ENCODE measurements at places on chromosomes 16 and 17.

GRCh38 chr16:27235055-27235937 is 32.0 kb downstream of the KDM8 start:
- DNase-seq: no peak

- DNase-seq: no peak
These were observed 197.3 kb upstream of the SDK2 start for GRCh38 chr17:73841431-73842060.

DNA sequence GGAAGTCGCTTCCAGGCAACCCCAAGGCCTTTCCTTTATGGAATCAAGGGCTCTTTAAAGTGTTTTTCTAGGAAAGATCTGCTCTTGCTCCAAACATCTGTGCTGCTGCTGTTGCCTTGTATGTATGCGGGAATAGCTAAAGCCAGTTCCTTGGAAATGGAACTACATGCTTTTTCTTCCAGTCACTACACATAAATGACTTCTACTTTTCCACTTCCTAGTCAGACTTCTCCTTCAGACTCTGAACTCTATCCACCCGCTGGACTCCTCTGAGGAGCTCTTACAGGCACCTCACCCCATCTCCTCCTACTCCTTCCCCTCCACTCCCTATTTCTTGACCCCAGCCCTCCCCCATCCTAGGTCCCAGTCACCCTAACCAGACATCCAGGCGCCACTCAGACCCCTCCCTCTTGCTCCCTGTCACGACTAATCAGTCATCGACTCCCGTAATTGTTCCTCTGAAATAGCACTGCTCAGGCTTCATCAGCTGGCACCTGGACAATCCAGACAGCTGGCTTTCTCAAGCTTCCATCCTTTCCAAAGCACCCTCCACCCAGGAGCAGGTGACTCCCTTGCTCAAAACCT is 15.0 kb upstream of the PEMT start:
- DNase-seq: no peak

GRCh38 chr17:2455956-2456355 is 55.1 kb upstream of the MNT start:
- DNase-seq: no peak

DNA sequence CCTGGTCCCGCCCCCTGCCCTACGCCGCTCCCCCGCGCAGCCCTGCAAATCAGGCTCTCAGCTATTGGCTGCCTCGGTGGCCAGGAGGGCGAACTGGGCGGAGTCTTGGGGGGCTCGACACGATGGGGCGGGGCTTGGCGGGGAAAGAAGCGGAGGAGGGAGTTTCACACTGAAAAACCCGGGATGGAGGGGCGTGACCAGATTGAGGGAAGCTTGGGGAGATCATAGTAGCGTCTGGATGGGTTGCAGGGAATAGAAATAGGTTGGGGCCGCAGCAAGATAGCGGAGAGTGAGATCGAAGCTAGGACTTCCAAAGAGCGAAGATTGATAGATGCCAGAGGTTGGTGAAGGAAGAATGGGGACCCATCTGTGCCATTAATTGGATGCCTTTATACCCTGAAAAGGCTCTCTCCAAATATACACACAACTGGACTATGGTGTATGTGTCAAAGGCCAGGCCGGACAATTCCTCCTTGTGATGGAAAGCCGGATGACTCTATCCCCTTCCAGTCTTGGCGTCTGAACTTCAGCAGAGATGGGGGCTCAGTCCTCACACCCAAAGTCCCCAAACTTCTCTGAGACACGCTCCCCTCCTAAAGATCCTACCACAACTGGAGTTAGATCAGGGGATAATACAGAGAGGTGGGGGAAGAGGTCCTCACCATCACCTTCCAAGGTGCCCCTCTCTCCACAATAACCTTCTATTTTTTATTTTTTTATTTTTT is 376 bp upstream of the STAC2 start:
- DNase-seq: peak; percentile 88

GRCh38 chr17:78609191-78609641 is 32.0 kb upstream of the DNAH17 start:
- DNase-seq: no peak

- no peak for DNase-seq
These were observed 43.1 kb upstream of the DLX4 start for GRCh38 chr17:49925921-49926320.

DNA sequence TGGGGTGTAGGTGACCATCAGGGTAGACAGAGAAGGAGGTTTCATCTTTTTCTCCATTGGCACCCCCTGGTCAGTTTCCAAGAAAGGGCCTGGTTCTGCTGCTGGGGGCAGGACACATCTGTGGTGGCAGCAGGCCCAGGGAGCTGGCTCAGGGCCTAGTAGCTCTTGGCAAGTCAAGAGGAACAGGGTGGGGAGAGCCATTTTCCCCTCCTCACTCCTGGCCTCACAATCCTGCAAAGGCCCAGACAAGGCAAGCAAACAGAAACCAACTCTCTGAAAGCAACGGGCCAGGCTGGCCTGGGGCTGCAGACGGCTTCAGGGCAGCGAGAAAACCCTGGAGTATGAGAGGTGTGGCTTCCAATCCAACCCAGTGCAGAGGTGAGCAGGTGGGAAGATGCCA is 192.9 kb upstream of the DYNLRB2 start:
- no peak for DNase-seq

DNA sequence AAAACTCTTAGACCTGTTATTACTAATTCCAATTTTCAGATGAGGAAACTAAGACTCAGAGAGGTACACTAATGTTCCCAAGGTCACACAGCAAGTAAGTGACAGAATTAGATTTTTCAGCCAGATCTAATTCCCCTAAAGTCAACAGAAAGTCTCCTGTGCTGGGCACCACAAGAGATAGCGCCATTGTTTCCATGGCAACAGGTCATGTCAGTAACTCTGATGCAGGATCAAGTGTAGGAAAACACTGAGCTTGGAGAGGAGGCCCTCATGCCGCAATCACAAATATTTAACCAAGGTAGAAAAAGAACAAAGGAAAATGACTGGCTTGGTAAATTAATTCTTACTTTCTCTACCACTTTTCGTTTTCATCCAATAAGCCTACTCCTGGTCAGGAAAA is 166.0 kb upstream of the CDH13 start:
- no peak for DNase-seq

- no peak for DNase-seq
These were observed 81.6 kb upstream of the CHMP6 start for GRCh38 chr17:80910043-80910442.

- no peak for DNase-seq
These were observed 18.2 kb upstream of the NXPH3 start for GRCh38 chr17:49557312-49558024.

GRCh38 chr17:29115435-29115834 is 64.8 kb downstream of the MYO18A start:
- DNase-seq: no peak

DNA sequence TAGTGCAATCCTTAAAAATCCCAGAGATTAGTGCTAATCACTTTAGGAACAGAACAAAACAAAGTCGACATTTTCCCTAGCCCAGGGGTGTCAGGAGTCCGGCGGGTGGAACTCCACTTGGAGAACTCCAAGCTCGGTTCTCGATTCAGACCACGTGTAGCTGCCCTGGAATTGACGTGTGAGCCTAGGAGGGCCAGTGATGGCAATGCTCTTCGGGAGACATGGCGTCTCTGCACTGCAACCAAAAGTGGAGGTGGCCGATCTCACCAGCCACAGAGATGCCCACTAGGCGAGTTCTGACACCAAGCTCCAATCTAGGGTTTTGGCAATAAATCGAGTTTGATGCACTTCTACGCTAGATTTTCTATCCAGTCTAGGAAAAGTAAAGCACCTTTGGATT is 17.6 kb downstream of the MAP1LC3B start:
- DNase-seq: no peak

GRCh38 chr17:54901230-54901822 is 674 bp downstream of the TOM1L1 start:
- no peak for DNase-seq

DNA sequence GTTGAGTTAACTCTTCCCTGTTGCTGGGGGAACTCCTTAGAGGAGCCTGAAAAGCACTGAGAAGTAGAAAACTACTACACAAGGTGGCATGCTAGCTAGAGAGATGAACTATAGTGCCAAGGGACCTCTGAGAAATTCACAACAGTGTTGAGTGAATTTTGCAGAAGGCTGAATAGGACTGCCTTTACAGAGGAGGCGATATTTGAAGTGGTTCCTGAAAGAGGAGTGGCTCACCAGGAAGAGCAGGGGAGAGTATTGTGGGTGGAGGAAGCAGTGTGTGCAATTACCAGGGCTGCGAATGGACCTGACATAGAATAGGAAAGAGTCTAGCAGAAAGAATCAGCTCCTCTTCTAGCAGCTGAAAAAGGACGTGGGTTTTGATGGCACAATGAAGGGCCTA is 66.4 kb downstream of the CDK5R1 start:
- no peak for DNase-seq

DNA sequence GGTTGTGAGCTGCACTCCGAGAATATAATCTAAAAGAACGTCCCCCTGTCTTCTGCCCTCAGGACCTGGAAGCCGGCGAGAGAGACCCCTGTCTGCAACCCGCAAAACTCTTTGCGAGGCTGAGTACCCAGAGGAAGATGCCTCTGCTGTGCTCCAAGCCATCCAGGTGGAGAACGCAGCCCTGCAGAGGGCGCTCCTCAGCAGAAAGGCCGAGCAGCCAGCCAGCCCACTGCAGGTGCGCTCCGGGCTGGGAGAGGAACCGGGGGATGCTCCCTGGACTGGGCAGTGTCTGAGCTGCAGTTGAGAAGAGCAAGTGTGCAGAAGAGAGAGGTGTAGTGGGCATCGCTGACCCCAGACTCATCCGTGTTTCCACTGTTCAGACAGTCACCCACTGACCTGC is 148.3 kb downstream of the KATNIP start:
- DNase-seq: peak; percentile 67

DNA sequence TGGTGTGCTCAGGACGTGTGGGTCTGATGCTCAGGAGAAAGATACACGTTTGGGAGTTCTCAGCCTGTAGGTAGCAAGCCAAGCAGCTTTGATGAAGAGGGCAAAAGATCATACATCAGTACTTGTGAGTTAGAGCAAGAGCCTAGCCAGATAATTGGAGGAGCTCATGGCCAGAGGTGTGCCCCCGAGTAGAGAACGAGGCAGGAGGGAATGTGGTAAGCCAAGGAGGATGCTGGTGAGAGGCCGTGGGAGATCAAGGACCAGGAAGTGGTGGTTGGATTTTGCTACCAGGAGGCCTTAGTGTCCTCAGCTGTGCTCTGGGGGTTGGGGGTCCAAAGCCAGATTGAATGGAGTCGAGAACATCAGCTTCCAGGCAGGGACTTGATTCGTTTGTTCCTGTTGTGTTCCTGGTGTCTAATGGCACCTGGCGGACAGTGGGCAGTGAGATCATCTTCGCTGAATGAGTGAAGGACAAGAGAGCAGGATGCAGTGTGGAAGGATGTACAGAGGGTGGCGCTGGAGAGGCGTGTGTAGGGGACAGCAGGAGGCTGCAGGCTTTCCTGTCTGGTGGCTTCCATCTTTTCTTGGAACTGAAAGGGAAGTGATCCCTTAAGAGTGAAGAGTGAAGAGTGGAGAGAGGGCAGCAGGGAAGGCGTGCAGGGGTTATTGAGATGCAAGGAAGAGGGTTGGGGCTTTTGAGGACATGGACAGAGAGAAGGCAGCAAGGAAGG is 11.6 kb downstream of the FBXL19 start:
- no peak for DNase-seq

DNA sequence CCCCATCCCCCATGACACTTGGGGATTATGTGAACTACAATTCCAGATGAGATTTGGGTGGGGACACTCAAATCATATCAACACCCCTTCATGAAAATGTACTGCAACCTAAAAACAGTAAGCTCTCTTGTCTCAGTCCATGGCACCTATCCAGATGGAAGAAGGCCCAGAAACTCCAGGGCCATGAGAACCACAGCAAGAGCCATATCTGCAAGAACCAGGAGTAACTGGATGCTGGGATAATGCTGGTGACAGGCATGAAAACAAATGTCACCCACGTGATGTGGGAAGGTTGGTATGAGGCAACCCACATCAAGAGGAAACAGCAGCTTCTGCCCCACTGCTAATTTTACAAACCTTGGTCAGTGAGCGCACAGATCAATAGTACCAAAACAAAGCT is 400.1 kb upstream of the ERCC4 start:
- no peak for DNase-seq

- DNase-seq: no peak
These were observed 1.6 kb downstream of the MIEF2 start for GRCh38 chr17:18262111-18262510.

DNA sequence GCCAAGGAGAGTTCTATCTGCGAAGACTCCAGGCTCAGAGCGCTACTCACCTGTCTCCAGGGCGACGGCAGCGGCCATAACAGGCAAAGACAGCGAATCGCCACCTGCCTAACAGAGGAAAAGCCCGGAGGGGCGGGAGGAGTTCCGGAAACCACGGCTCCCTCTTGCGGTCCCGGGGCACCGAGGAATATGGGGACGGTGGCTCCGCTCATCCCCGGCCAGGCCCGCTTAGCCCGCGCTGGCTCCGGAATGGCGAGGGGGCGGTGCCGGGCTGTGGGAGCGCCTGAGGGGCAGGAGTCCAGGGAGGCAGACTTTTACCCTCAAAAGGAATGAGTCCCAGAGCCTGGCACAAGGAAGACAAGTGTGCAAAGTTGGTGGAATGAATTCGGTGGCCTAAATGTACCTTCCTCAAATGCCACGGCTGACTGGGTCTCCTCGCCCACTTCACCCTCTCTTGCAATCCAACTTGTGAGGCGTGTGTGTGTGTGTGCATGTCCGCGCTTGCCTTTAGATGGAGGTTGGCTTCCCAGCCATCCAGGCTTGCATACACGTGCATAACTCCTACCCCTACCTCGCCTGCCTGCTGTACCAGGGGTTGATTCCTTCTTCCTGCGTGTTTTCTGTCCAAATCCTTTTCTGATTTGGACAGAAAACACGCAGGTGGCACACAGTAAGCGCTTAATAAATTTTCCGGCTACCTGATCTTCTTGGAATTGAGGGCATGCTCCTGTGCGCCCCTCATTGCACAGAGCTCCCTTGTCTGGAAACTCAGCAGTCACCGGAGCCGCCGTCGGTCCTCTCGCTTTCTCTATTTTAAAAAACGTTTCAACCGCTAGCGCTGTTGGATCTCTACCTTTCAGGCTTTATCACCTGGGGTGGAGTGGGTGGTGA is 3.5 kb downstream of the C17orf100 start:
- DNase-seq: no peak

DNA sequence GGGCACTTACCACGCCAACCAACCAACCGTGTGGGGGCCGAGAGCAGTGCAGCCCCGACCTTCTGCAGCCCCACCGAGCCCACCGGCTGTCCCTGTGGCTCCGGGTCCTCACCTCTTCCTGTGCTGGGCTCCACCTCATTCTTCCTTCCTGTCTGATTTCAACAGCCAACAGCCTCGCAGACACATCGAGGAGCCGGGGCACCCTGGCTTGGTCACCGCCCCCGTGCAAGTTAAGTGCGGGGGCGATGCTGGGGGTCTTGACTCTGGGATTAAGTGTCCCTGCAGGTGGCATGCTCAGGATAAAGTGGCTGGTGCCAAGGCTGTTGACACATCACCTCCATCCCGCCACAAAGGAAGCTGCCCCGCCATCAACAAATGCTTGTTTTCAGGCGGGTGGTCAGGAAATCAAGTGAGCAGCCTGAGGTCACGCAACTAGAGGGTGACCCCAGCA is at the start of gene NLRC3:
Gene NLRC3, minus strand, starts transcription at position 102 of the 451 bp plus-strand sequence. CDS start 12,367 bp downstream, outside the sequence.
- no peak for DNase-seq

DNA sequence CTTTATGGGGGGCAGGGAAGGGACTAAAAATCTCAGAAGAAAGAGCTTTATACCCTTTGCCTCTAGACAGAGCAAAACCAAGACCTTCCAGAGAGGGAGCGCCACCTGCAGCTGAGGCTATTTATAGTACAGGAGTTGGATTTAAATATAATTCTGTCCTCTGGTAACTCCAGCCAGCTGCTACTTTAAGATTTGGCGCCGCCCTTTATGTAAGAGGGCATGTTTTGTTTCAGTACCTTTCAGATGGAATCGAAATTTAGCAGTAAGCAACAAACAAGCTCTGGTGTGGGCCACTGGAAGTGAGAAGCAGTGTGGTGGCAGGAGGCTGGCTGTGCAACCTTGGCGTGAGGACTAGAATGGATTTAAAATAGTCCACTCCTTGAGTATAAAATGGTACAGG is 5.2 kb upstream of the GUCY2D start:
- DNase-seq: no peak
